ENCODE measurements at places on chromosomes 11 and 22.
A peak's percentile ranks its signal among the peaks of the same experiment; 100 is the strongest.

- peak; percentile 99 for DNase-seq
These were observed 7.8 kb downstream of the MYEOV start for GRCh38 chr11:69301455-69302401.

- no peak for DNase-seq
These were observed 72.8 kb upstream of the PICALM start for GRCh38 chr11:86141727-86142126.

GRCh38 chr11:11148104-11148509, 204.9 kb downstream of the CSNK2A3 start:
- DNase-seq: peak; percentile 96

DNA sequence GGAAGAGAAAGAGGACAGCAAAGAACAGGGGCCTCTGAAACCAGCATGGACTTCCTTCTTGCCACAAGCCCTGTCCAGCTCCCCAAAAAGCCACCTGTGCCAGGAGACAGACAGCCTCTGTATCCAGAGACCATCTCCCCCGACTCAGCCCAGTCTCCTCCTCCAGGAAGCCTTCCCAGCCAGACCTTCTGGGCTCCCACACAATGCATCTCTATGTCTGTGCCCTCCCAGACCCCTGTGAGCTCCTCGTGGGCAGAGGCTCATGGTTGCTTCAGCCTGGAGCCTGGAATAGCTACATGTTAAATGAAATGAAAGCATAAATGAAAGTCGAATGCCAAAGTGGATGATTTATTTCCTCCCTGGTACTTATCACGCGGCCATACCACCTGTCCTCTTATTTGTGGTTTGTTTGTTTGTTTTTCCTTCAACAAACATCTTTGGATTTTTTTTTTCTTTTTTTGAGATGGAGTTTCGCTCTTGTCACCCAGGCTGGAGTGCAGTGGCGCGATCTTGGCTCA, 7.3 kb upstream of the ARAP1 start:
- DNase-seq: no peak

- DNase-seq: peak; percentile 40
These were observed 85.8 kb downstream of the EFCAB6 start for GRCh38 chr22:43726322-43726721.

DNA sequence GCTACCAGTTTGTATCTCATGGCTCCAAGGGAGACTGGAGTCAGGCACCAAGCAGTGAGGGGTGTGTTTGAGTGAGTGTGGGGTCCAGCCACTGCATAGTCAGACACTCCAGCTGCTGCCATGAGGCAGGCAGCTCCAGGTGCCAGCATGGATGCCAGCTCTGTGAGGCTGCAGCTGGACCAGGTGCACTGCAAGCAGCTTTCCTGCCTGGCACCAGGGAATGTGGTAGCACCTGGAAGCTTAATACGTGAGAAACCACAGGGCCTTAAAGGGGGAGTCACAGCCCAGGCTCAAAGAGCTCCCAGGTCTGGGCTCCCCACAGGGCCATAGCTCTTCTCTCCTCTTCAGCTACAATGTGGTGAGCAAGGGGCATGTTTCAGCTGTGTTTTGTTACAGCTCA, 817.8 kb upstream of the LUZP2 start:
- no peak for DNase-seq

GRCh38 chr11:9380773-9381172, 3.7 kb upstream of the IPO7 start:
- peak; percentile 48 for DNase-seq

GRCh38 chr11:6245536-6245935, 6.6 kb downstream of the CNGA4 start:
- DNase-seq: no peak

DNA sequence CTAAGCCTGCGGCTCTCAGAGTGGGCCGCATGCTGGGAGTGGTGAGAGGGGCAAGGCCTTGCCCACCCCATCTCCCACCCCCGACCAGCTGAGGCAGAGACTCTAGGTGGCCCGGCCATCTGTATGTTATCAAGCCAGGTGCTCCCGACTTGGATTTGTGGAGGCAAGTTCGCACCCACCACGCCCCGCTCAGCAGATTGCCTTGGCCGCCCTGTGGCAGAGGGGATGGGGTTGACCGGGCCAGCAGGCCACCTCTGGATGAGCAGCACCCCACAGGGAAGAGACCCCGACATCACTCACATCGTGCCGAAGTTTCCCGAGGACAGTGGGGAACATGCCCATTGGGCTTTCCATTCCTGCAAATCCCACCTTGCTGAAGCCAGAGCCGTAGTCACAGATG, 40.8 kb downstream of the DHCR7 start:
- no peak for DNase-seq

DNA sequence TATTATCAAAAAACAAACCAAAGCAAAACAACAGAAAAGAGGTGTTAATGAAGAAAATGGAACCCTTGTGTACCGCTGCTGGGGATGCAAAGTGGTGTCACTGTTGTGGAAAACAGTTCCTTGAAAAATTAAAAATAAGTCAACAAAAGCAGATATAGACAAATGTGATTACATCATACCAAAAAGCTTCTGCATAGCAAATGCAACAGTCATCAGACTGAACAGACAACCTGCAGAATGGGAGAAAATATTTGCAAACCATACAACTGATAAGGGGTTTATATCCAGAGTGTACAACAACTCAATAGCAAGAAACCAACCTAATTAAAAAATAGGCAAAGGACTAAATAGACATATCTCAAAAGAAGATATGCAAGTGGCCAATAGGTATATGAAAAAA, 22.9 kb upstream of the CARS1 start:
- DNase-seq: no peak

GRCh38 chr11:48018528-48019216, 38.3 kb downstream of the PTPRJ start:
- DNase-seq: no peak

DNA sequence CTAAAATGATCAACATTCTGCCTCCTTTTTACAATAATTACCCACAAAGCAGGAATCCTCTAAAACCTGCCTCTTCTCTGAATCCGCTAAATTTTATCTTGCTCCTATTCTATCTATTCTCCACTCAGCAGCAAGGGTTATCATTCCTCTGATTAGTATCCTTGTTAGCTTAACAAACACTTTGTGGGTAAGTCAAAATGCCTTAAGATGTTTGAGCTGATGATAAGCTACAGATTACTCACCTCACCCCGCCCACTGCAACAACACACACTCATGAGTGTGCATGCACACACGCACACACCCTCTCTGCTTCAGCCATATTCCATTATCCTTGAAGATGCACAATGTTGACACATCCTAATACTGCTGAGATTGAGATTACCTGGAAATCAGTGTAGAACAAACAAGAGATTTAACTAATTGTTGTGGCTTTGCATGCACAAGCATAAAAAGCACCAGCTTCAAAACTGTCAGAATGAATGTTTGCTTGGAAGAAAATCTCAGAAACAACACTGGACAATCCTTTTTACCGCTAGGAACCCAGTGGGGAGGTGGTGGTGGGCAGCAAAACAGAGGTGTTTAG, 130.9 kb downstream of the BBOX1 start:
- DNase-seq: peak; percentile 33

- no peak for DNase-seq
These were observed 6.6 kb downstream of the CBX6 start for GRCh38 chr22:38865201-38866023.

- DNase-seq: peak; percentile 94
These were observed 60.9 kb downstream of the LRP5 start for GRCh38 chr11:68373189-68373814.

GRCh38 chr11:121932646-121933185, 183.3 kb downstream of the BLID start:
- DNase-seq: no peak

- no peak for DNase-seq
These were observed 974.8 kb upstream of the TENM4 start for GRCh38 chr11:80415580-80415979.

- DNase-seq: no peak
These were observed 98.2 kb upstream of the DBX1 start for GRCh38 chr11:20258376-20258895.

- no peak for DNase-seq
These were observed 363 bp downstream of the OR8A1 start for GRCh38 chr11:124570160-124570559.

GRCh38 chr11:11948242-11948947, 60.0 kb downstream of the DKK3 start:
- DNase-seq: no peak

DNA sequence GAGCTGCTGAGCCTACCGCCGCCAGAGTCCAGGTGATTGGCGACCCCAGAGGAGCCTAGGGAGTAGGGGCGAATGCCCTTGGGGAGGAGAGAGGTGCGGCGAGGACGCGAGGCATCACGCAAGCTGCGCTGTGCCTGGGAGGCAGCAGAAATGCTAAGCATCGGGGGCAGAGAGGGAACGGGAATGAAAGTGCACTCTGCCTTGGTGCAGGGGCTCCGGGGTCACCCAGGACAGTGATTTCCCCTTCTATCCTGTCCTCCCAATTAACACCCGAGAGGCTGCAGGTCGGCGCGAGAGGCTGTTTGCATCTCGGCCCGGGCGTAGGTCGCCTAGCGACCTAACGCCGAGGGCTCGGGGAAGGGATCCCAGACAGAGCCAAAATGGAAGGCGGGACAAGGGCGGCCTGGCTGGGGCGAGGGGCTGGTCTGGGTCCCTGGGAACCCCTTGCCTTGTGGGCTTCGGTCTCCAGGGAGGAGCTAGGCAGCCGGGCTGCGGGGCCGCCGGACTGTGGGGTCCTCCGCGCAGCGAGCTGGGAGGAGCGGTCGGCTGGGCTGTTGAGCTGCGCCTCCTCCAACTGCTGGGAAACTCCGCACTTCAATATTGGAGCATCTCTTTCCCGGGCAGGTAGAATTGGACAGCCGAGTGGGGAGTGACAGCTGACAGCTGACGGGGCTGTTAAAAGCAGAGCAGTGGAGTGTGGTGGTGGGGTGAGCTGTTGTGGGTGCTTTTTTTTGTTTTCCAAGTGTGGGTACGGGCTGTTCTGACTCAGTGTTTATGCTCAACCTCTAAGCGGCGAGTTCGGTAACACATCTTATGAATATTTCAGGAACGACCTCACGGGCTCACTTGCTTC, 657 bp downstream of the ELMOD1 start:
- peak; percentile 27 for DNase-seq

- no peak for DNase-seq
These were observed 10.2 kb downstream of the SMTN start for GRCh38 chr22:31091106-31091975.

DNA sequence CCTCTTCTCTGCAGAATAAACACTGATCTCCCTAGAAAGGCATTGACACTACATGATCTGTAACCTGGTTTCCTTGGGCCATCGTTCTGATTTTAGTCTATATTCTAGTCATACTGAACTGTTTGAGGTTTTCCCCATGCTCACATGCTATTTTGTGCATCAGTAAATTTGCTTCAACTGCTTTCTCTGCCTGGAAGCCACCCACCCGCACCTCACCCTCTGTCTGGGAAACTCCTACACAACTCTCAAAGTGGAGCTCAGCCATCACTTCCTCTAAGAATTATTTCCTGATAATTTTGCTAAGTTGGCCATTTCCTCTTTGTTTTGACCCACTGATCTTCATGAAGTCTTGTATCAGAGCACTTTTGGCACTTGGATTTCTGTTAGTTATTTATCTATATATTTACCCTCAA, 36.1 kb downstream of the MMP20 start:
- no peak for DNase-seq

Data from fibroblast of skin of back (primary cell).